ENCODE measurements at places on chromosomes 11 and 22. TPM values are rescaled to one million over a fixed set of nuclear protein-coding genes. Genes with fewer than 3 reads are reported as not detected.

The CHKB gene
- 94.6 TPM for total RNA-seq

The NLRP14 gene
- total RNA-seq: 0.13 TPM

The IGSF9B gene
- total RNA-seq: 6.6 TPM

The MRGPRF gene
- 0.54 TPM for total RNA-seq

The RIC3 gene
- total RNA-seq: 5.6 TPM

The ENTHD1 gene
- total RNA-seq: not detected

The GALNT18 gene
- 87.6 TPM for total RNA-seq

The C1QTNF4 gene
- total RNA-seq: 50.4 TPM

The SLC37A2 gene
- total RNA-seq: 0.49 TPM

The CREB3L1 gene
- 21.6 TPM for total RNA-seq

The CDCA5 gene
- 14.8 TPM for total RNA-seq

The CD6 gene
- total RNA-seq: 0.33 TPM

The NCR3LG1 gene
- 0.23 TPM for total RNA-seq

- peak overlapping the region; percentile 86 for H3K4me3 ChIP-seq
- peaks cover 22% of the 10 kb centered on the region for H3K4me1 ChIP-seq
- peaks cover 14% of the 10 kb centered on the region for H3K27me3 ChIP-seq
These were observed 851 bp downstream of the SPTBN2 start for GRCh38 chr11:66728038-66728692.

- no peak for DNase-seq
- peaks cover 5% of the 10 kb centered on the region for H3K27me3 ChIP-seq
- no peak overlapping the region for H3K4me3 ChIP-seq
- peaks cover 3% of the 10 kb centered on the region for H3K4me1 ChIP-seq
- no peaks in the 10 kb centered on the region for H3K36me3 ChIP-seq
- H3K27ac ChIP-seq: peak overlapping the region; percentile 48
These were observed 296.2 kb downstream of the DDX10 start for GRCh38 chr11:108961095-108961494.

- peaks cover 1% of the 10 kb centered on the region for H3K27me3 ChIP-seq
- H3K4me1 ChIP-seq: no peaks in the 10 kb centered on the region
- no peaks in the 10 kb centered on the region for H3K36me3 ChIP-seq
- H3K27ac ChIP-seq: no peak overlapping the region
- DNase-seq: no peak
These were observed 22.9 kb downstream of the ASCL2 start for GRCh38 chr11:2247496-2247895.

GRCh38 chr11:125344846-125345420 is 151.1 kb downstream of the FEZ1 start:
- peaks cover 4% of the 10 kb centered on the region for H3K27me3 ChIP-seq
- H3K4me3 ChIP-seq: peak overlapping the region; percentile 1
- no peak for DNase-seq
- H3K27ac ChIP-seq: no peak overlapping the region
- H3K36me3 ChIP-seq: peaks cover 4% of the 10 kb centered on the region

DNA sequence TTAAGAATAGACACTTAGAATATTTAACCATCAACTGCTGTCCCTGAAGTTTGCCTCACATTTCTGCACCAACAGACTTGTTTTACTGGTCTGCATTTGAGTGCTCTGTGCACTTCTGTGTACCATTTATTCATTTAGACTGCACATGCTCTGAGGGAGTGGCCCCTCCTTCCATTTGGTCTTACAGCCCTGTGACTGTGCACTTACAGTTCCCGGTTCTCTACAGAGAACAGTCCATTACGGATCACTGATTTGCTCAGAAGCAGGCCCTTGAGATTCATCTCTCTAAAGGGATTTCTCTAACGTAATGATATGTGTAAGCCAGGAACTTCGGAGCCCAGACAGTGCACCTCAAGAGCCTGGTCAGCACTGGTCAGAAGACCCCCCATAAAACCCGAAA is 247.3 kb upstream of the BLID start:
- H3K4me1 ChIP-seq: peaks cover 3% of the 10 kb centered on the region
- peaks cover 2% of the 10 kb centered on the region for H3K27me3 ChIP-seq
- no peak overlapping the region for H3K27ac ChIP-seq
- no peaks in the 10 kb centered on the region for H3K36me3 ChIP-seq
- H3K4me3 ChIP-seq: no peak overlapping the region

DNA sequence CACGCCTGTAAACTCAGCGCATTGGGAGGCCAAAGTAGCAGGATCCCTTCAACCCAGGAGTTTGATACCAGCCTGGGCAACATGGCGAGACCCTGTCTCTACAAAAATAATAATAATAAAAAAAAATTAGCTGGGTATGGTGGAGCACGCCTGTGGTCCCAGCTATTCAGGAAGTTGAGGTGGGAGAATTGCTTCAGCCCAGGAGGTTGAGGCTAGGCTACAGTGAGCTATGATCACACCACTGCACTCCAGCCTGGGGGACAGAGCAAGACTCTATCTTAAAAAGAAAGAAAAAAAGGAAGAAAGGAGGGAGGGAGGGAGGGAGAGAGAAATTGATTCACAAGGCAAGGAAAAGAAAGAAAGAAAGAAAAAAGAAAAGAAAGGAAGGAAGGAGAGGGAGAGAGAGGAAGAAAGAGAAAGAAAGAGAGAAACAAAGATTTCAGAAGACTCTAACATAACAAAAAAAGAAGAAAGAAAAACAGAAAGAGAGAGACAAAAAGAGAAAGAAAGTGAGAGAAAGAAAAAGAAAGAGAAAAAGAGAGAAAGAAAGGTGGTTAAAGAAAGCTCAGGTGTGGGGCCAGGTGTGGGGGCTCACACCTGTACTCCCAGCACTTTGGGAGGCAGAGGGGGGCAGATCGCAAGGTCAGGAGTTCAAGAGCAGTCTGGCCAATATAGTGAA is 37.3 kb upstream of the MYH9 start:
- peak overlapping the region; percentile 64 for H3K4me3 ChIP-seq
- no peaks in the 10 kb centered on the region for H3K36me3 ChIP-seq
- peaks cover 19% of the 10 kb centered on the region for H3K4me1 ChIP-seq
- no peaks in the 10 kb centered on the region for H3K27me3 ChIP-seq
- DNase-seq: no peak

- no peaks in the 10 kb centered on the region for H3K27me3 ChIP-seq
- no peak overlapping the region for H3K27ac ChIP-seq
- H3K36me3 ChIP-seq: peaks cover 22% of the 10 kb centered on the region
- H3K4me3 ChIP-seq: no peak overlapping the region
- DNase-seq: no peak
These were observed 46.8 kb downstream of the EMSY start for GRCh38 chr11:76491644-76492043.

- H3K27me3 ChIP-seq: no peaks in the 10 kb centered on the region
- H3K27ac ChIP-seq: no peak overlapping the region
- no peak overlapping the region for H3K4me3 ChIP-seq
- no peak for DNase-seq
- H3K36me3 ChIP-seq: no peaks in the 10 kb centered on the region
- no peaks in the 10 kb centered on the region for H3K4me1 ChIP-seq
These were observed 612.2 kb downstream of the CNTN5 start for GRCh38 chr11:99632969-99633368.

DNA sequence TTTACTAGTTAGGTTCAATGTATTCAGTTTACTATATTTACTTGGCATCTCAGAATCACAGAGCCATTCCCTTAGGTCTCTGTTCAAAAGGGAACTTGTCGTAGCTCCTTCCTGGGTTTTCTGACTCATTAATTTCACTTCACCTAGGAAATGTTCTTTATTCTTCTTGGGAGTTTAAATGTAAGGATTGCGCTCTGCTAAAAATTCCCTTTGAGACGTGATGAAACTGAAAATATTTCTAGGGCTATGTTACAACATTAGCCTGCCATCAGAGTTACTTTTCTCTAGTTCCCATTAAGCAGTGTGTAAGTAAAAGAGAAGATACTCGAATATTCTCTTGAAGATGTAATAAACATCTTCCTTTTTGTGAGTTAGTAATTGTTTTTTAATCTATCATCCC is 209.5 kb downstream of the CASP12 start:
- peaks cover 33% of the 10 kb centered on the region for H3K4me1 ChIP-seq
- DNase-seq: no peak
- H3K27ac ChIP-seq: peak overlapping the region; percentile 79
- H3K4me3 ChIP-seq: no peak overlapping the region
- H3K27me3 ChIP-seq: no peaks in the 10 kb centered on the region

GRCh38 chr11:68542617-68543016 is 82.1 kb downstream of the PPP6R3 start:
- DNase-seq: no peak
- no peak overlapping the region for H3K27ac ChIP-seq
- peaks cover 50% of the 10 kb centered on the region for H3K36me3 ChIP-seq

GRCh38 chr11:3161720-3162409 is 3.2 kb downstream of the OSBPL5 start:
- H3K27me3 ChIP-seq: peaks cover 17% of the 10 kb centered on the region
- H3K36me3 ChIP-seq: peaks cover 3% of the 10 kb centered on the region
- peak overlapping the region; percentile 83 for H3K4me3 ChIP-seq
- DNase-seq: no peak
- no peak overlapping the region for H3K27ac ChIP-seq
- peaks cover 20% of the 10 kb centered on the region for H3K4me1 ChIP-seq

- no peak for DNase-seq
- H3K36me3 ChIP-seq: no peaks in the 10 kb centered on the region
- H3K27me3 ChIP-seq: peaks cover 7% of the 10 kb centered on the region
- no peak overlapping the region for H3K27ac ChIP-seq
- H3K4me1 ChIP-seq: peaks cover 12% of the 10 kb centered on the region
- H3K4me3 ChIP-seq: peak overlapping the region; percentile 89
These were observed 1.0 kb downstream of the RIC3 start for GRCh38 chr11:8167796-8168195.

- H3K4me3 ChIP-seq: peak within 1 kb of the TSS; percentile 89
- peak; percentile 22 for DNase-seq
- no peak within 1 kb of the TSS for H3K27ac ChIP-seq
- peaks cover 9% of the 10 kb centered on the region for H3K36me3 ChIP-seq
These were observed at the start of gene ZDHHC8 for GRCh38 chr22:20131597-20131858. ZDHHC8 (plus strand) TSS chr22:20131804; CDS start chr22:20131948, 144 bp downstream.

DNA sequence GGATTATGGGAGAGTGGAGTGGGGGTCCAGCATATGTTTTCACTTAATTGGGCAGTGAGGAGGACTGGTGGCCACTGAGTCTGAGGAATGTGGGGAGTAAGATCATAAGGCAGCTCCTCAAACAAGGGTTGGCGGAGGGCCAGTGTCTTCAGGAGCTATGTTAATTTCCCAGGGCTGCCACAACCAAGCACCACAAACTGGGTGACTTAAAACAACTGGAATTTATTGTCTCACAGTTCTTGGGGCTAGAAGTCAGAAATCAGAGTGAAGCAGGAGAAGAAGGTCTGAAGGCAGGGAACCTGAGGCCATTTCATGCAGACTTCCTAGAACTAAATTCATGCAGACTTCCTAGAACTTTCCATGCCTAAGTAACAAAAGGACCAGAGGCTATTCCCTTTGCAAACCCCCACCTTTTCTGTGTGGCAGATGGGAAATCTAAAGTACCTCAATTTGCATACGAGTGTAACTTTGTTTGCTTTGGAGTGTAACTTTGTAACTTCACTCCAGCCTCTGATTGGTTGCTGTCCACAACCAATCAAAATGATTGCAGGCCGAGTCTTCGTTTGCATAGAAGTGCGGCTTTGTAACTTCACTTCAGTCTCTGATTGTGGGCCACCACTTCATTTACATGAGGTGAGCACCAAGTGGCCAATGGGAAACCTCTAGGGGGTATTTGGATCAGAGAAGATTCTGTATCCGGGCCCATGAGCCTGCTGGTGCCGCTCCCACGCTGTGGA is 50.5 kb upstream of the ZBED5 start:
- H3K4me3 ChIP-seq: no peak overlapping the region
- no peak for DNase-seq
- no peaks in the 10 kb centered on the region for H3K27me3 ChIP-seq
- no peaks in the 10 kb centered on the region for H3K36me3 ChIP-seq
- peaks cover 4% of the 10 kb centered on the region for H3K4me1 ChIP-seq
- no peak overlapping the region for H3K27ac ChIP-seq

GRCh38 chr11:73034331-73034730 is 107.8 kb downstream of the FCHSD2 start:
- peaks cover 2% of the 10 kb centered on the region for H3K36me3 ChIP-seq
- H3K27me3 ChIP-seq: no peaks in the 10 kb centered on the region
- H3K4me3 ChIP-seq: no peak overlapping the region
- no peak overlapping the region for H3K27ac ChIP-seq
- DNase-seq: no peak

GRCh38 chr11:74949753-74950137 is 679 bp downstream of the SPCS2 start:
- H3K27me3 ChIP-seq: peaks cover 1% of the 10 kb centered on the region
- H3K4me3 ChIP-seq: peak overlapping the region; percentile 99
- peaks cover 25% of the 10 kb centered on the region for H3K4me1 ChIP-seq
- peak overlapping the region; percentile 93 for H3K27ac ChIP-seq
- DNase-seq: no peak

GRCh38 chr22:42500161-42500835 is 19.3 kb downstream of the RRP7A start:
- H3K36me3 ChIP-seq: no peaks in the 10 kb centered on the region
- DNase-seq: peak; percentile 45
- no peak overlapping the region for H3K4me3 ChIP-seq
- H3K27ac ChIP-seq: no peak overlapping the region
- peaks cover 15% of the 10 kb centered on the region for H3K4me1 ChIP-seq
